ENCODE measurements at places on chromosomes 6 and 20.
A peak's percentile ranks its signal among the peaks of the same experiment; 100 is the strongest.

DNA sequence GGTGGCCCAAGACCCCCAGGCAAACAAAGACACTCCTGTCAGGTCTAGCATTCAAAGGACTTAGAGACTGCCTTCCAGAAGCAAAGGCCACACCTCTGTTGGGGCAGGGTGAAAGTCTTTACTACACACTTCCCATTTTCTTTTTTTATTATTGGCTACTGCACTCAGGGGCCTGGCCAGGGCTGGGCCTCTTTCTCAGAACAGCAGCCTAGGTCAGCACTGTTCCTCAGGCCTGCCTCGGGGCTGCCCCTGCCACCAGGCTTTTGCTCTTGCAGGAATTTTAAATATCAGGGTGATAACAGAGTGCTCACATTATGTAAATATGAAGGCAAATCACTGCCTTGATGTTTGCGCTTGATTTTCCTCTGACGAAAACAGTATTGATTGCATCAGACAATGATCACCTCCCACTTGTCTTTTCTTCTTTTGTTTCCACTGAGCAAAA is 18.5 kb downstream of the GSTA4 start:
- no peak overlapping the region for H3K27ac ChIP-seq
- H3K4me1 ChIP-seq = no peaks in the 10 kb centered on the region
- DNase-seq = no peak

DNA sequence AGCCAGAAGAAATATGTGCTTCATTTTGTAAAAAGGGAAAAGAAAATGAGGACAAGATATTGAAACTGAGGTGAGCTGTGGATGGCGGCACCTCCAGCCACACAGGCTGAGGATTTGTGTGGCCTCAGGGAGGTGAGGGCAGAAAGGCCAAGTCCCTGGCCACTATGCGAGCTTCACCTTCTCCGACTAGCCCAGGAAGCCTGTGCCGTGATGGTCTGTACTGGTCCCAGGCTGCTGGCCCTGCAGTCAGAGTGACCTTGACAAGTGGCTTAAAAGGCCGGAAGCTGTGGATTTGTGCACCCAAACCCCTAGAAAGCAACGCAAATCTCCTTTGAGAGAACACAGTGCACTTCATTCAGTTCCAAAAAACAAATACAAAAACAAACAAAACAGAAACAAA is 48.1 kb downstream of the WDR27 start:
- H3K4me1 ChIP-seq = no peaks in the 10 kb centered on the region
- H3K27ac ChIP-seq = no peak overlapping the region
- no peak for DNase-seq
- peak overlapping the region; percentile 62 for H3K4me3 ChIP-seq

GRCh38 chr20:461254-462198 is 807 bp downstream of the TBC1D20 start:
- no peaks in the 10 kb centered on the region for H3K36me3 ChIP-seq
- DNase-seq = no peak
- H3K4me1 ChIP-seq = no peaks in the 10 kb centered on the region
- H3K27ac ChIP-seq = peak overlapping the region; percentile 87

DNA sequence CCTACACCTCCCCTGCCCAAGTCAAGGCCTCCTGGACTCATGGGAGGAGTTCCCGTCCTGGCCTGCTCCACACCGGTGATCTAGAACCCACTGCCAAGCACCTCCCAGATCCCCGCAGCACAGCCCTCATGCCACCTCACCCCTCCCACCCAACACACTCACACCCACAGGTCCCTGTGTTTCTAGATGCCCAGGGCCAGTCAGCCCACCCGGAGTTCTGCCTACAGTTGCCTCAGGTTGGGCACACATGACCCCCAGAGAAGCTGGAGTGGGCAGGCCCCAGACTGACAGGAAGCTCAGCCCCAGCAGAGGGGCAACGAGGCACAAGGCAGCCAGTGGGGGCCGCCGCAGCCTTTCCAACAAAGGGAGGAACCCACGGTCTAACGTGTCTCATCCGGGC is 29.6 kb downstream of the RRBP1 start:
- no peak overlapping the region for H3K27ac ChIP-seq
- no peaks in the 10 kb centered on the region for H3K27me3 ChIP-seq
- H3K4me3 ChIP-seq = no peak overlapping the region
- H3K4me1 ChIP-seq = peaks cover 6% of the 10 kb centered on the region
- H3K36me3 ChIP-seq = no peaks in the 10 kb centered on the region

DNA sequence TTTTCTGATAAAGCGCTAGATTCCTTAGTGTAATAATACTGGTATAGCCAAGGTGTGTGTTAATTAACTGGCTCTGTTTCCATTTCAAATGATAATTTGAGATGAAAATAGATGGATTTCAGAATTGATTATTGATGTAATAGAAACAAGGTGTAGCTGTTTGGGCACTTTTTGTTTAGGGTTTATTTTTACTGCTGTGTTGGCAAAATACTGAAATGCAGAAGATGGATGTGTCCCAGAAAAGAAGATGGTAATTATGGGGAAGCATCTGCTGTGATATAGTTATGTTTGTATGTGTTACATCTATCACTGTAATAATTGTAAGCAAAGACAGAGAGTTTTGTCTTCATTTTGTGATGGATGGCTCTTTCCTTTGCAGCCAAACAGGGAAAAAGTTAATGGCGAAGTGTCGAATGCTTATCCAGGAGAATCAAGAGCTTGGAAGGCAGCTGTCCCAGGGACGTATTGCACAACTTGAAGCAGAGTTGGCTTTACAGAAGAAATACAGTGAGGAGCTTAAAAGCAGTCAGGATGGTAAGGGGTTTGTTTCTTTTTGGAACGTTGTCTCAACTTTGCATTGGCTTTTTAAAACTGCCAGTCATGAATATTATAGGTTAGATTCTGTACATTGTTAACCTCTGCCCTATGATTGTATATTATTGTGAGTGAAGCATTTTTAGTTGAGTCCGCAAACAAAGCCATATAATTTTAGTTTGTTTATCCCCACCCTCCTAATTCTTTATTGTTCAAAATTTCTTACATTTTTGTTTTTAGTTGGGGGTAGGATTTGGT is 8.6 kb upstream of the ACAT2 start:
- no peak overlapping the region for H3K27ac ChIP-seq
- DNase-seq = no peak
- no peaks in the 10 kb centered on the region for H3K4me1 ChIP-seq
- no peaks in the 10 kb centered on the region for H3K27me3 ChIP-seq

DNA sequence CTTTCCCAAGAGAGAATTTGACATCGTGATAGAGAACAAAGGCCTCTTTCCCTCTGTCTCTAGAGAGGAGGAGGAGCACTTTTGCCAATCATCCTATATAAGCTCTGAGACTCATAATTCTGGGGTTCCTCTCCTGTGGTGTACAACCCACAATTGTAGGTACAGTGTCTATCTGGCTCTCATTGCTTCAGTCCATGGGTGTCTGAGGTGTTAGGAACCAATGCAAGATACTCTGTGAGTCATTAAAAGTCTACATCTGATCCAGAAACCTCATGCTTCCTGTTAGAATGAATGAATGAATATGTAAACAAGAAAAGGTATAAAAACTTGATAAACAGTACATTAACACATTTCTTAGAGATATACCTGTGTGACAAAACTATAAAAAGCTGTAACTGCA is 356.7 kb downstream of the QKI start:
- H3K27ac ChIP-seq = no peak overlapping the region
- no peaks in the 10 kb centered on the region for H3K4me1 ChIP-seq
- H3K4me3 ChIP-seq = no peak overlapping the region
- DNase-seq = no peak
- H3K27me3 ChIP-seq = no peaks in the 10 kb centered on the region

- peaks cover 6% of the 10 kb centered on the region for H3K4me1 ChIP-seq
- DNase-seq = no peak
- H3K27ac ChIP-seq = no peak overlapping the region
- H3K4me3 ChIP-seq = no peak overlapping the region
- H3K36me3 ChIP-seq = no peaks in the 10 kb centered on the region
- H3K27me3 ChIP-seq = no peaks in the 10 kb centered on the region
Measured at GRCh38 chr6:25399885-25400284, 120.7 kb downstream of the CARMIL1 start.

DNA sequence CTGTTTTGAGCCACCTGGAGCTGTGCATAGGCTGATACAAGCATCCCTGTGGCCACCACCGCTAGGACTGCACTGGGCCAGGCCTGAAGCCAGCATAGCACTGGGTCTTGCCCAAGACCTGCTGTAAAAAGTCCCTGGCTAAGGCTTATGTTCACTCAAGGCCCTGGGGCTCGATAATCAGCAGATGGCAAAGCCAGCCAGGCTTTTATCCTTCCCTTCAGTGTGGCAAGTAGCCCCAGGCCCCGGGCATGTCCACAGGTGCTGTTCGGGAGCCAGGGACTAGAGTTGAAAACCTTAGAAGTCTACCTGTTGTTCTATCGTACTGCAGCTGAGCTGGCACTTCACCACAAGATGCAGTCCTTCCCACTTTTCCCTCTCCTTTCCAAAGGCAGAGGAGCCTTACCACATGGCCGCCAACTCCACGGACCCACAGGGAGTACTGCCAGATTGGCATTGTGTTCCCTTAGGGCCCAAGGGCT is 226.4 kb upstream of the ZNF217 start:
- H3K36me3 ChIP-seq = no peaks in the 10 kb centered on the region
- H3K27me3 ChIP-seq = no peaks in the 10 kb centered on the region
- no peak overlapping the region for H3K4me3 ChIP-seq
- no peaks in the 10 kb centered on the region for H3K4me1 ChIP-seq
- DNase-seq = no peak

DNA sequence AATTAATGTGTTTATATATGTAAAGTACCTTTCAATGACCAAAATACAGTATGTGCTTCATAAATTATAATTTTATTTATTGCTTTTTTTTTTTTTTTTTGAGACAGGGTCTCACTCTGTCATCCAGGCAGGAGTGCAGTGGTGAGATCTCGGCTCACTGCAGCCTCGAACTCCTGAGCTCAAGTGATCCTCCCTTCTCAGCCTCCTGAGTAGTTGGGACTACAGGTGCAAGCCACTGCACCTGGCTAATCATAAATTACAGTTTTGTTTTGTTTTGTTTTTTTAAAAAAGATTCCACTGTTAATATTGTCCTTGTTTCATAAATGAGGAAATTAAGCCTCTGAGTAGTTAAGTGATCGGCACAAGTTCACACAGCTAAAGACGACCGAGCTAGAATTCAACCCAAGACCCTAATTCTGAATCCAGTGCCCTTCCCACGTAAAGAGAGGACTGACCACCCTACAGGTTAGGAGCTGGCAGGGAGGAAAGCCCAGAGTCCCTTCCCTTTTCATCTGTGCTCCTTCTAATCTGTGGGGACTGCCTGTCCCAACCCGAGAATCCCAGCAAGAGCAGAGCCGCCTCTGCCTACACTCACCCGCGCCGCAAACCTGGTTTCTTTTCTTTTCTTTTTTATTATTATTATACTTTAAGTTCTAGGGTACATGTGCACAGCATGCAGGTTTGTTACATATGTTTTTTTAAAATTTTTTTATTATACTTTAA is 8.5 kb upstream of the GDF5 start:
- no peaks in the 10 kb centered on the region for H3K27me3 ChIP-seq
- DNase-seq = no peak
- H3K4me3 ChIP-seq = peak overlapping the region; percentile 65

DNA sequence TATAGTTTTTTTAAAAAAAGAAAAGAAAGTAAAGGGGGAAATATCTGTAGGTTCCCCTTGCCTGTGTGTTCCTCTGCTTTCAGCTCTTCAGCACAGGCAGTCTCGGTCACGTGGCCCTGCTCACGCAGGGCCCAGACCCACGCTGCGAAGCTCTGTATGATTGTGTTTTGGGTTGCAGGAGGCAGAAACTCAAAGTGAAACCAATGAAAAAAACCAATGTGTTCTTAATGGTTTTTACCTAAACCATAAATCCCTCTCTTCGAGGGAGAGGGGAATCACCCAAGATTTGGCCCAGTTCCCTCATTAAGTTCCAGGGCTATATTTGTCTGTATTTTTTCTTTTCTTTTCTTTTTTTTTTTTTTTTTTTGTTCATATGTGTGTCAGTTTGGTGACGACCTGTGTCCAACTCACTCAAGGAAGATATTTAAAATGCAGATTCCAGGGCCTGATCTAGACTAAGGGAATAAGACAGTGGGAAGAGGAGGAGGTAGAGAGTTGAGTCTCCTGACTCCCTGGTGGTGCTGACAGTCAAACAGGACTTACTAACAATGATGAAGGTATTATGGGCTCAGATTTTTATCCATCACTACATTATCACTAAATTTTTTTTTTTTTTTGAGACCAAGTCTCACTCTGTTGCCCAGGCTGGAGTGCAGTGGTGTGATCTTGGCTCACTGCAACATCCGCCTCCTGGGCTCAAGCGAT is 33.8 kb upstream of the RREB1 start:
- no peaks in the 10 kb centered on the region for H3K27me3 ChIP-seq
- no peak for DNase-seq
- no peak overlapping the region for H3K27ac ChIP-seq
- no peaks in the 10 kb centered on the region for H3K36me3 ChIP-seq
- H3K4me3 ChIP-seq = no peak overlapping the region

DNA sequence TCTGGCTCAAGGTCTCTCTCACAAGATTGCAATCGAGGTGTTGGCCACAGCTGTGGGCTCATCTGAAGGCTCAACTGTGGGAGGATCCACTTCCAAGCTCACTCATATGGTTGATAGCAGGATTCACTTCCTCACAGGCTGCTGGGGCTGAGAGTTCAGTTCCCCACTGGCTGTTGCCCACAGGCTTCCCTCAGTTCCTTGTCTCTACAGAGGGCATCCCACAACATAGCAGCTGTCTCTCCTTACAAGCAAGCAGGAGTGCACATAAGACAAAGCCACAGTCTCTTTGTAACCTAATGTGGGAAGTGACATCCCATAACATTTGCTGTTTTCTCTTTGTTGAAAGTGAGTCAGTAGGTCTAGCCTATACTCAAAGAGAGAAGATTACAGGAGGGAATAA is 14.0 kb downstream of the SPATS1 start:
- no peak overlapping the region for H3K4me3 ChIP-seq
- no peaks in the 10 kb centered on the region for H3K36me3 ChIP-seq
- H3K27ac ChIP-seq = no peak overlapping the region
- no peaks in the 10 kb centered on the region for H3K27me3 ChIP-seq

GRCh38 chr20:63267691-63268090 is 4.9 kb upstream of the ARFGAP1 start:
- peaks cover 3% of the 10 kb centered on the region for H3K4me1 ChIP-seq
- no peak for DNase-seq
- H3K4me3 ChIP-seq = no peak overlapping the region

- H3K4me1 ChIP-seq = no peaks in the 10 kb centered on the region
- H3K36me3 ChIP-seq = no peaks in the 10 kb centered on the region
- H3K4me3 ChIP-seq = no peak overlapping the region
- H3K27ac ChIP-seq = no peak overlapping the region
- no peaks in the 10 kb centered on the region for H3K27me3 ChIP-seq
Measured at GRCh38 chr20:58573986-58574385, 58.8 kb upstream of the APCDD1L start.

GRCh38 chr6:131696956-131697355 is 4.2 kb downstream of the OR2A4 start:
- DNase-seq = no peak
- no peak overlapping the region for H3K27ac ChIP-seq
- no peaks in the 10 kb centered on the region for H3K27me3 ChIP-seq
- no peaks in the 10 kb centered on the region for H3K4me1 ChIP-seq
- H3K4me3 ChIP-seq = no peak overlapping the region
